ENCODE measurements at places on chromosomes 4 and X.

- DNase-seq: no peak
Observed at GRCh38 chrX:136674270-136674985, 26.5 kb downstream of the CD40LG start.

- no peak for DNase-seq
Observed at GRCh38 chr4:10021653-10022023, 341 bp upstream of the SLC2A9 start.

DNA sequence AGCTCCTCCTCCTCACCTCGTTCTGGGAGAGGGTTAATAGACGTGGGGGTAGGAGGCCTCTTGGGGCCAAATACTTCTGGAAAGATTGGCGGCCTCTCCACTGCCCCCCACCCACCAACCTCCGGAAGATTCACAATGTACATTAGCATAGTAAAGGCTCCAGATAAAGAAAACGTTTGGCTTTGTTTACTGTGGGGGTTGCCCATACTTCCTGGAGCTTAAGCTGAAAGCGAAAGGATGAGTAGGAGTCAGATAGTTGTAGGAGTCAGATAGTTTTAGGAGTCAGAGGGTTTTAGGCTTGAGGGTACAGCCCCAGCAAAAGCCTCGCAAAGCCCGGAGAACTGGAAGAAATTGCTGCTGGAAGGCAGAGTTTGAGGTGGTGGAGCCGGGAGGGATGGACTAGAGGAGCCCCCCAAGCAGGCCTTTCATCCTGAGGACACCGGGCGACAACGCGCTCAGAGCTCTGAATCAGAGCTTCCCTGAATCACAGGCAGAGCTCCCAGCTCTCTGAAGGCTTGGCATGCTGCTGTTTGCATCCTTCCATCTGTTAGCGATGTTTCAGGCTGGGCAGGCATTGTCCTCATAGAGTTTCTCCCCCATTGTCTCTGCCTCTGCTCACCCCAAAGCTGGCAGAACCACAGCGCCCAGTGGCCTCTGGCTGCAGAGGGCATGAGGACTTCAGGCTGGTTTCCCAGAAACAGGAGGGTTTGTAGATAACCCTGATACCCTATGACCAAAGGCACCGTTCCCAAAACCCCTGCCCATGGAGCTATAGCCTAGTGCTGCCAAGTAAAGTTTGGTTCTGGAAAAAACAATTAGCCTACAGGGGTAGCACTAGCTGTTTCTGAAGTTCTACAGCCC lies 280.7 kb downstream of the BCOR start:
- no peak for DNase-seq

- no peak for DNase-seq
Observed at GRCh38 chrX:124497386-124497785, 151.0 kb downstream of the SH2D1A start.

DNA sequence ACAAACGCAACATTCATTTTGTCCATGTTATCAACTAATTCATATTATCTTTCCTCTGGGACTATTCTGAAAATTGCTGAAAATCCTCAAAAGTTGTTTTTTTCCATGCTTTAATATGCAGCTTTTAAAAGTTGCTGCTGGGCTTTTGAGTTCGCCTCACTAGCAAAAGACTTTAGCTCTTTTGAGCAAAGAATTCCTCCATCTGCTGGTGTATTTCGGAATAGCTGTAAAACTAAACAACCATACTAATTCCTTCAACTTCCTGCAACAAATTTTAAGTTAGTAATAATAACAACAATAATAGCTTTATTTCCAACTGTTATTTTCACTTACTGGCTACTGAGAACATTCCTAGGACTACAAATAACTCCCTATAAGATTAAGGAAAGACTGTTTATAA lies 124.5 kb upstream of the PLAC1 start:
- no peak for DNase-seq

- no peak for DNase-seq
Observed at GRCh38 chr4:171891038-171891437, 77.8 kb downstream of the GALNTL6 start.
